Bronchial epithelial cell (primary cell): ENCODE measurements at places on chromosomes 11 and 22. TPM values are rescaled to one million over a fixed set of nuclear protein-coding genes. Genes with fewer than 3 reads are reported as not detected.

Gene DSCAML1
- under 0.01 TPM in 1 of 2 replicates, not detected in the other for total RNA-seq

Gene MS4A3
- not detected in 2 replicates for total RNA-seq

Gene OR8A1
- not detected in 2 replicates for total RNA-seq

Gene SLC7A4
- total RNA-seq: under 0.01 and 0.77 TPM in 2 replicates

Gene TTLL1
- 6.3 and 11.1 TPM in 2 replicates for total RNA-seq
